Motor neuron (in vitro differentiated cells): ENCODE measurements at places on chromosomes 13 and 19.

GRCh38 chr19:14683439-14683838 is 6.4 kb upstream of the ZNF333 start:
- ATAC-seq = no peak

- ATAC-seq = no peak
These were observed 10.4 kb downstream of the EPS8L1 start for GRCh38 chr19:55085923-55086715.

DNA sequence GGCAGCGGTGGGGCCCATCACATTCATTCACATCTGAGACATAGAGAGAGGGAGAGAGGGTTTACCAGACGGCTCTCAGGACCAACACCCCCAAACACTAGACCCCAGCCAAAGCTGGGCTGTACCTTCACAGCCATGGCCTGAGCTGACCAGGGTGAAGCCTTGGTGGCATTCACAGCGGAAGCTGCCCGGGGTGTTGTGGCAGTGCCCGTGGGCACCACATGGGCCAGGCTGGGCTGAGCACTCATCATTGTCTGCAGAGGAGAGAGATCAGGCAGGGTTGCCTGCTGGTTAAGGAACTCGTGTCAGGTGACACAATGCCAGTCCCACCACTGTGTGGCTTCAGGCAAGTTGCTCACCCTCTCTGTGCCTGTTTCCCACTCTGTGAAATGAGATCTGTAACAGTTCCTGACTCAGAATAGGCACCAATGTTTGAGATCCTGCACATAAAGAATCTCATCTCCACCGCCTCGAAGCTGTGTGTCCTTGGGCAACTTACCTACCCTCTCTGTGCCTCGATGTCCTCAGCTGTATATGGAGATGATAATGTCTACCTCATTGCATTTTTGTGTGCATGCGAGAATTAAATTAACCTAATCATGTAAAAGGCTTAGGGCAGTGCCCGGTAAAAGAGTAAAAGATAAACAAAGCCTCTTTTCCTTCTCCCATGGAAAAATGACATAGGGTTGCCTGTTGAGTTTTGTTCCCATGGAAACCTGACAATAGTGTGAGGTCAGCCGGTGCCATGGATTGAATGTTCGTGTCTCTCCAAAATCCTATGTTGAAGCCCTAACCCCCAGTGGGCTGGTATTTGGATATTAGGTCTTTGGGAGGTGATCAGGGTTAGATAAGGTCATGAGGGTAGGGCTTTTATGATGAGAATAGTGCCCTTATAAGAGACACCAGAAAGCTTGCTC is 22.9 kb downstream of the CCL25 start:
- no peak for ATAC-seq

- ATAC-seq = no peak
These were observed 118.6 kb downstream of the ZNF536 start for GRCh38 chr19:30490760-30491159.
